Aorta (tissue), 5 donors: ENCODE measurements at places on chromosomes 11 and 22. TPM values are rescaled to one million over a fixed set of nuclear protein-coding genes. Genes with fewer than 3 reads are reported as not detected.

FAM227A gene
- 0.78 TPM for total RNA-seq

MMP27 gene
- total RNA-seq = not detected

KCNK7 gene
- total RNA-seq = 1.3 TPM

TPH1 gene
- total RNA-seq = 20.0 TPM

RAC2 gene
- 19.8 TPM for total RNA-seq

EXPH5 gene
- 4.5 TPM for total RNA-seq

SPI1 gene
- 56.0 TPM for total RNA-seq

GDPD4 gene
- not detected for total RNA-seq

SCN3B gene
- total RNA-seq = 1.3 TPM

ANO1 gene
- 136 TPM for total RNA-seq

GRCh38 chr11:71140206-71140919 is 112.0 kb downstream of the SHANK2 start:
- no peak for DNase-seq

- peak; percentile 66 for DNase-seq
Observed at GRCh38 chr11:721741-722345, 15.8 kb downstream of the EPS8L2 start.

- DNase-seq = no peak
Observed at GRCh38 chr22:43550024-43550620, 138.3 kb downstream of the MPPED1 start.

- no peak for DNase-seq
Observed at GRCh38 chr11:133163463-133164419, 368.6 kb downstream of the OPCML start.

GRCh38 chr22:42617155-42617983 is 2.7 kb upstream of the POLDIP3 start:
- no peak for DNase-seq

DNA sequence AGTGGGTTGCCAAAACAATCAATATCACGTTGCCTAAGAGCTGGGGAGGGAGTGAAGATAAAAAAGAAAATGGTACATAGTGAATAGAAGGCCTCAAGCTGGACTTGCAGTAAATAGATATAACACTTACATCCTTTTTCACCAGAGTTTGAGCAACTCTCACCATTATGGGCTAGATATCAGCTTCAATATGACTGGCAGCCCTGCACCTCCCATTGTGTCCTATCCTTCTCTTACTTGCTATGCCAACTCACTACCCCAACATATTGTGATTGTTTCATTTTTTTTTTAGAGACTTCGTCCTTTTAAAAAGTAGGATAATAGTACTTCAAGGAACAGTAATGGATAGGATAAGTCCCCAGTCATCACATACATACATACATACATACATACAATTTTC is 7.4 kb downstream of the HBG1 start:
- DNase-seq = no peak

- no peak for DNase-seq
Observed at GRCh38 chr22:48090332-48090672, 1327.9 kb downstream of the TBC1D22A start.

- no peak for DNase-seq
Observed at GRCh38 chr22:30296833-30297232, 7.5 kb upstream of the CASTOR1 start.

DNA sequence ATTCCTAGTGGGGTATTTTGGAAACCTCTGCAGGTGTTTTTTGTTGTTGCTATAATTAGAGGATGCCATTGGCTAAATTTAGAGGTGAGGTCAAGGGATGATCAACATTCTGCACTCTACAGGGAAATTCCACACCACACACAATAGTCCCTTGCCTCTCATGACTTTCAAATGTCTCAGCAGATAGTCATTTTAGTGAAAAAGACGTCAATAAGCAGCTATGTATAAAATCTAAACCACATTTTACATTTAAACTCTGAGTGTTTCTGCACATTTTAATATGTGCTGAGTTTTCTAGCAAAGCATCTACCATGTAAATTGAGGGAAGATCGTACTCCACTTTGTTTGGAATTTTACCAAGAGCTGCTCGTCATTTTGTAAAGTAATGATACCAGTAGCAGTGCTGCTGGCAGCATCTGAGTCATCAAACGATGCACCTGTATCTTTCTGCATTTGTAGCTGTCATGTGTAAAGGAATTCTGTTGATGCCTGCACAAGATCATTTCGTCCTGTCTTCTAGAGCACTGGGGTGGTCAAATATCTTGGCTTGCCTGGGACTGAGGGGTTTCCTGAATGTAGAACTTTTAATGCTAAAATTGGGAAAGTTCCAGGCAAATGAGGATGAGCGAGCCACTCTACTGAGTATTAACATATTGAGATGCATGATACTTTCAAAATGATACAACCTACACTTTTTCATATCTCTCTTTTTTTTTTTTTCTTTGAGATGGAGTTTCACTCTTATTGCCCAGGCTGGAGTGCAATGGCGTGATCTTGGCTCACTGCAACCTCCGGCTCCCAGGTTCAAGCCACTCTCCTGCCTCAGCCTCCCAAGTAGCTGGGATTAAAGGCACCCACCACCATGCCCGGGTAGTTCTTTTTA is 414.5 kb upstream of the SYN3 start:
- no peak for DNase-seq

- no peak for DNase-seq
Observed at GRCh38 chr22:24434471-24435322, 7.3 kb downstream of the ADORA2A start.

GRCh38 chr11:28969832-28970231 is 861.6 kb downstream of the METTL15 start:
- DNase-seq = no peak

DNA sequence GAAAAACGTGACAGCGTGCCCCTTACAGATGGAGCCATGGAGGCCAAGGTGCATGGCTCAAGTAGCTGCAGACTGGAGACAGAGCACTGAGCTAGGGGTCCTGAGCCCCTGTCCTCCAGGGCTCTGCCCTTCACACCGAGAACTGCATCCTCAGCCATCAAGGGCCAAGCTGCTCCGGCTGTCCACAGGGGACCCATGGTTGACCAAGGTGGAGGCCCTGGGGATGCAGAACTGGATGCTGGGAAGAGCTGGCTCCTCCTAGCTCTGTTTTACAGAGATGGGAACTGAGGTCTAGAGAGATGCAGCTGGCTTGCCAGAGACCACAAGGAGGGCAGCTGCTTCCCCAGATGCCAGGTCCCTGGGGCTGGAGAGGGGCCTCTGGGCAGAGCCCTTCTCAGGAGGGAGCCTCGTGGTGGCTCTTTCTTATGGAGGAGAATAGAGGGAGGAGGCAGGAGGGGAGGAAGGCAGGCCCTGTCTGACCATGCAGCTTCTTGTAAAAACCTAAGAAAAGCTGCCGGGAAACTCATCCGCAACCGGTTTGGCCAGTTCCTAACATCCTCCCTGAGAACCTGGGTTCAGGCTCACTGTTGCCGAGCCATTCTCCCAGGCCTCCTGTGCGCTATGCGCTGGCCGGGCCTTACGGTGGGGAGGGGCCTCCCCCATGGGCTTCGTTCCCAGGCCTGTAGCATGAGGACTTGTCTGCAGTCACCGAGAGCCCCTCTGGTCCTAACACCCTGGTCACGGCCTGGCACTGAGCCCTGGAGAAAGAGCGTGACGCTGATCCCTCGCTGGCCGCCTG is 80.6 kb downstream of the WNT7B start:
- DNase-seq = peak; percentile 64

GRCh38 chr22:48858121-48858520 is 969.6 kb downstream of the BRD1 start:
- peak; percentile 44 for DNase-seq

DNA sequence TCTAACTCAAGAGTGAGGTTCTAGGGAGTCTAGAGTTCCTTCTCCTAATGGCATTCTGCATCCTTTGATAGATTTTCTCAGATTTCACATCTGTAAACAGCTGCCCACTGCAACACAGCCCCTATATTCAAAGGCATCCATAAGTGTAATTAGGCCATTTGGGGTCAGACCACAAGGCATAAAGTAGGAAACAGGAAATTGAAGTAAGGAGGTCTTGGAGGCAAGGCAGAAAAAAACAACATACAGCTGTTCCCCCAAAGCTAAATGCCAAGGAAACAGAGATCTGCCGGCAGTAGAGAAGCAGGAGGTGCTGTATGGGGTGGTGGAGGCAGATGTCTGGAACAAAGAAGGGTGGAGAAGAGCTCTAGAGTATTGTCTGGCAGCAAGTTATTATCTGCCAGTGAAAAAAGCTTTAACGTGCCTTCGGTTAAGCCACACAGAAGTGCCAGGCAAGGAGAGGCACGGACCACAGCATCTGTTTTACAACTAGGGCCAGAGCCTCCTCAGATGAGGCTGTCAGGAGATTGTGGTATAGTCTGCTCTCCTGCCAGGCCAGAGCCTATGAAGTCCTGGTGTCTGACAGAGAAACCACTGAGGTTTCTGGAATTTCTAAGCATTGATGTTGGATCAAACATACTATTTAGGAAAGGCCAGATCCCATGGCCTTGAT is 100.2 kb upstream of the CHRM4 start:
- DNase-seq = no peak

- DNase-seq = no peak
Observed at GRCh38 chr11:76823481-76824028, 37.2 kb upstream of the ACER3 start.

- DNase-seq = no peak
Observed at GRCh38 chr11:128236506-128237498, 350.6 kb downstream of the ETS1 start.

- DNase-seq = no peak
Observed at GRCh38 chr11:460331-461199, 10.5 kb downstream of the PTDSS2 start.

DNA sequence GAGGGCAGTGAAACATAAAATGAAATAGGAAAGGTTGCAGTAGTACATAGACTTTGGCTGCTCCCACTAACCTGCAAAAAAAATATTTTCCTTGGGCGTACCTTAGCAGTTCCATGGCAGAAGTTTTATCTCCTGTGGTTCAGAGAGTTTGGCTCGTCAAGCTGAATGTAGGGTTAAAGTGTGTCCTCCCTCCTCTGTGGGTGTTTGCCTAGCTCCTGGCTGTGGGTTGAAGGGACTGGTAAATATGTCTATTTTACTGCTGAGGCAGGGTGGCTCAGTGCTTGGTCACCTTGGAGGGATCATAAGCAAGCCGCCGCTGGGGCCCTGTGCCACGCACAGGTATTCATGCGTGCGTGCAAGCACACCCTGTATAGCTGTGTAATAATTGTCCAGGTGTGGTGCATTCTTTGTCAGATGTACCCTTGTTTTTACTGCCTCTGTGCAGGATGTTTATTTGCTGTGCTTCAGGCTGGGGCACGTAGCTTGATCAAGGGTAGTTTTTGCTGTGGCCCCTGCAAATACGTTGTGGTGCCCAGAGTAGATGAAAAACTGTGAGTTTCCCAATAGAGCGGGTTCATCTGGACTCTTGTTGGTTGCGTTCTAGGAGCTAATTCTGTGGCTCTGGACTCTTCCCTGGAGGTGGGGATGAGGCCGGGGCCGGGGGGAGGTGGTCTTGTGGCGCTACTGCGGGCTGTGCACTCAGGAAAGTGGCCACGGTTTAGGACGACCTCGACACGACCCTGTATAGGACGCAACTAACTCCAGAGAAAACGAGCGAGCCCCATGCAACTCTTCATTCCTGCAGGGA is 732 bp upstream of the SORL1 start:
- no peak for DNase-seq

- no peak for DNase-seq
Observed at GRCh38 chr11:81470446-81470845, 1263.2 kb downstream of the FAM181B start.

GRCh38 chr11:105960252-105961245 is 61.5 kb downstream of the MSANTD4 start:
- DNase-seq = no peak

DNA sequence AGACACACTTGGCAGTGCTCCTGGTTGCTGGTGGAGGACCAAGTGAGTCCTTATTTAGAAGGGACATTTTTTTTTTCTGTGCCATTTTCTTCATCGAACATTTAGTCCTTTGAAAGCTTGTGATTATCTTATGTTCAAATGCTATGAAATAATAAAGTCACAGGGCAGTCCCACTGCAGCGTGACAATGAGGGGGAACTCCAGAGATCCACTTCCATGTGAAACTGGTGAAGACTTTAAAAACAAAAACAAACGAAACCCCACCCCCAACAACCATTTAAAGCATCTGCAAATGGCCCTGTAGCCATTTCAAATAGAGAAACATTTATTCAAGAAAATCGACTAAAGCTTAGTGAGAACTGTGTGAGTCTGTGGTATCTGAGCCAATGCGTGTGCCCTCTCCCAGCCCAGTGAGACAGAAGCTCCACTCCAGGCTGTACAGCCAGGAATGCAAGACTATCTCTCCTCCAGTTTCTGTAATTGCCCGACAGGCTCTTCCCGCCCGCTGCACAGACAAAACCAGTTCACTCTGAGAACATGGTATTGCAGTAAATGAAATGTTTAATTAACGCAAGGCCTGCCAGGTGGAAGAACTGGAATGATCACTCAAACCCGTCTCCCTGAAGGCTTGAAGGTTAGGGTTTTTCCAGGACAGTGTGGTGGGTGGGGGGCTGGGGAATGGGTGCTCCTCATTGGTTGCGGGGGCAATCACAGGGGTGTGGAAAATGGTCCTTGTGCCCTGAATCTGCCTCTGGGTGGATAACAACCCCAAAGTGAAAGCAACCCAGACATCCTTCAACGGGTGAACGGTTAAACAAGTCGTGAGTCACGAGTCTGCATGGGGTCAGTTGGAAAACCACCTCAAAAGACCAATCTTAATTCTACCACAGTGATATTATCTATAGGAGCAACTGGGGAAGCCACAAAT is 8.4 kb downstream of the KRTAP5-6 start:
- no peak for DNase-seq

DNA sequence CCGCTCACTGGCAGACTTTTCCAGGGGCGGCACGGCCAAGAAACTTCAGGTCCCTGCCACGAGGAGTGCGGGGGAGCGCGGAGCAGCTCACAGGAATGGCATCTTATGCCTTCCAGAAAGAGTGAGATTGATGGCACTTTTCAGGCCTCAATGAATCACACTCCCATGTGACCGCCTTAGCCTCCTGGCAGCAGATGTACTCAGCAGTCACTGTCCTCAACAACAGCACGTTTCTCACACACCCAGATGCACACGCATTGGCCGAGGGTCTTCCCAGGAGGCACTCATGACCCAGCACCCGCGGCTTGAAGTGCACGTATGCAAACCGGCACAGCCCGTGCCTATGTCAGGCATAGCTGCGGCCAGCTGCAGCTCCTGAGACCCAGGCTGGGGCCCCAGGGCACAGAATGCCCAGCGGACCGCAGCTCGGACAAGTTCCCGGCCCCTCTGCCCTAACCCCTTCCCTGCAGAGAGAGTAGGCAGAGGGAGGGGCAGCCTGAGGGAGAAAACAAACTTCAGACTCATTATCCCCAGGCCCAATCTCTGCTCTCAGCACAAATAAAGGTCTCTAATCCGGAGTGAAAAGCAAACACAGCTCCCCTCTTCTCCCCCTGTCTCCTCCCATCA is 48.3 kb downstream of the RPUSD4 start:
- peak; percentile 88 for DNase-seq

- DNase-seq = no peak
Observed at GRCh38 chr11:78660471-78660870, 85.8 kb upstream of the NARS2 start.
